Fibroblast of upper back skin (primary cell): ENCODE measurements at places on chromosomes 2 and 18.

DNA sequence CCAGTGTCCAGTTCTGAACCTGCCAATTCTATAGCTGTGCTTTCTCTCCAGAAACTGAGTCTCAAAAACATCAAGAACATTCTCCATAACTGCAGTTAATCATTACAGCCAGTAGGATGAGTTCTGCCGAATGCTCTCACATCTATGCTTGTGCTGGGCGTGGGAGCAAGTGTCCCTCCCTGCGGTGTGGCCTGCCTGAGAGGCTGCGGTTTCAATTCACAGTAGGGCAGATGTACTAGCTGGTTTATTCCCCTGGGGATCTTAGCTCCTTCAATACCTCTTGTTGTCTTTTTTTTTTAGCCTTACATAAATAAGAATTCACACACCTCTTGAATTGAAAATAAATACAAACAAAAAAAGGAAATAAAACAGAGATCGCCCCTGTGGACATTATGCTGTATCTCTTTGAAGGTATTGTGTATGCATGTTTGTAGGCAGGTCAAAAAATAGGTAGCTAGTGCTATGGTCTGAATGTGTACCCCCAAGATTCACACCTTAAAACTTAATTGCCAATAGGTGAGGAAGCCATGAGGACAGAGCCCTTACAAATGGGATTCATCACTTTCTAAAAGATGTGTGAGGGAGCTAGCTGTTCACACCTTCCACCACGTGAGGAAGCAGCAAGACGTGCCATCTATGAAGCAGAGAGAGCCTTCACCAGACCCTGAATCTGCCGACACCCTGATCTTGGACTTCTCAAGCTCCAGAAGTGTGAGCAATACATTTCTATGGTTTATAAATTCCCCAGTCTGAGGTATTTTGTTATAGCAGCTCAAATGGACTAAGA, 74.3 kb downstream of the BCL2L11 start:
- no peak for DNase-seq

GRCh38 chr2:121662656-121663055, 13.4 kb upstream of the CLASP1 start:
- no peak for DNase-seq

- DNase-seq: peak; percentile 88
These were observed 127.7 kb downstream of the RHBDD1 start for GRCh38 chr2:226963528-226963927.

- DNase-seq: peak; percentile 45
These were observed 36.5 kb upstream of the SLC39A10 start for GRCh38 chr2:195620501-195620900.

DNA sequence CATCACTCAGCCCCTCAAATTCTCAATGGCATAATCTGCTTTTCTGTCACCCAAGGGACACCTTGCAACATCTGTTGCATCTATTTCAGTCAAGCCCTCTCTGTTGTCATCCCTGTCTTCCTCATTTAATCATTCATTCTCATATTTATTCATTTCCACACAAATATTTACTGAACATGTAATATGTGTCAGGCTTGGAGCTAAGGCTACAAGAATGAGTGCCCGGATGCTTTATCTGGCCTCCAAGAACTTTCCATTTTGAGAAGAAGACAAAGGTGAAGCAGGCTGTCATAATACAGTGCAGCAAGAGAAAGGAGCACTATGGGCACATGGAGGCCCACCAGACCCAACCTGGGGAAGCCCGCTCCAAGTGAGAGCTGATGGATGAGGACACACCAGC, 15.6 kb downstream of the IL18RAP start:
- DNase-seq: no peak

- DNase-seq: no peak
These were observed 165.9 kb downstream of the UXS1 start for GRCh38 chr2:106028192-106028591.

DNA sequence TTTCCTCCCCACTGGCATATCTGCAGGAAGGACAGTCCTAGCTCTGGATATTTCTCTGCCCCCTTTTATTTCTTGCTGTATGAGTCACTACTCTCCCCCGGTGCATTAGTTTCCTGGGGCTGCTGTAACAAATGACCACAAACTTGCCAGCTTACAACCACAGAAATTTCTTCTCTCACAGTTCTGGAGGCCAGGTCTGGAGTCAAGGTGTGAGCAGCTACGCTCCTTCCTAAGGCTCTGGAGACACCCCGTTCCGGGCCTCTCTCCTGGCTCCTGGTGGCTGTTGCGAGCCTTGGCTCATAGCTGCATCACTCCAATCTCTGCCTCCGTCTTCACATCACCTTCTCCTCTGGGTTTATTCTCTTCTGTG, 34.1 kb downstream of the PTPRM start:
- peak; percentile 86 for DNase-seq

DNA sequence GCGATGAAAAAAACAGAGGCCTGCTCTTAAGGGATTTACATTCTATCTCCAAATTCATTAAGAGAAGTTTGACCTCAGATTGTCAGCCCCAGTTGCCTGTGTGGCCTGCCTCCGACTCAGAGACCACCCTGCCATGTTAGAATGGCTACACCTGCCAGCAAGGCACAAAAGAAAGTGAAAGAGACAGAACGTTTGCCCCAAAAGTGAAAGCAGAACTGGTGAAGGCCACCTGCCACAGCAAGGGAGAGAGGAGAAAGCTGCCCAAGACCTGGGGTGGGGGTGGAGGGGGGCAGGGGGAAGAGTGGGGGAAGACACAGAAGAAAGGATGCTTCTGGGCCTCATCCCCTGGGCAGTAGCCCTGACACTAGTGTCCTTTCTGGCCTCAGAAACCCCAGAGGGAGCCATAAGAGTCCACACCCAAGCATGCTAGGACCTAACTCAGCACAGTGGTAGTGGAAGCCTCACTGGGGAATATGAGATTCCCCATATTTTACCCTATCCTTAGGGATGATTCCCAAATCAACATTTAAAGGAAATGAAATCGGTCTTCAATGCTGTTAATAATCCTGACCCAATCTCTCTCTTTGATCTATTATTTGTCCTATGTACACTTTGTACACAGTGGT, 389.7 kb downstream of the TXNL1 start:
- no peak for DNase-seq

GRCh38 chr2:161745866-161746614, 121.8 kb downstream of the SLC4A10 start:
- no peak for DNase-seq

DNA sequence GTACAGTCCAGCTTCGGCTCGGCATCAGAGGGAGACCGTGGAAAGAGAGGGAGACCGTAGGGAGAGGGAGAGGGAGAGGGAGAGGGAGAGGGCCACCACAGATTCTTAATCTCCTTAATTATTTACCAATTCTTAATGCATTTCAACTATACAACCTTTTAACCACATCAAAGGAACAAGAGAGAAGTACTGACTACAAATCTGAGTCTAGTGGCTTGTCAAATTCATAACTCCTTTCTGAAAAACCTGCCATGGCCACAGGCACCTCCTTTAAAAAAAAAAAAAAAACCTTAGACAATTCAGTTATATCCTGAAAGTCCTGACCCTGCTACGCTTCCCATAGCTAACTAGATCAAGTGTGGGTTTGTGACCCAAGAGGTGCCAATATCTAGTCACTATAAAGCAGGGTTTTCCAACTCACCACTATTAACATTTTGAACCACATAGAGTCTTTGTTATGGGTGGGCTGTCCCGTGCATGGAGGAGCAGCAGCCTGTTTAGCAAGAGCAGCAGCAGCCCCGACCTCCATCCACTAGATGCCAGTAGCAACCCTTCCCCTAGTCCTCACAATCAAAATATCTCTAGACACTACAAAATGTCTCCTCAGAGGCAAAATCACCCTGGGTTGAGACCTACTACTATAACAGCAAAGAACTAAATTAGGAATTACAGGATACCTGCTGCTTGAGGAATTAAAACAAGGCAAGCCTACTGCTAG, 6.8 kb downstream of the ESCO1 start:
- DNase-seq: no peak

GRCh38 chr18:23871410-23871809, 143.1 kb upstream of the TTC39C start:
- DNase-seq: peak; percentile 25

DNA sequence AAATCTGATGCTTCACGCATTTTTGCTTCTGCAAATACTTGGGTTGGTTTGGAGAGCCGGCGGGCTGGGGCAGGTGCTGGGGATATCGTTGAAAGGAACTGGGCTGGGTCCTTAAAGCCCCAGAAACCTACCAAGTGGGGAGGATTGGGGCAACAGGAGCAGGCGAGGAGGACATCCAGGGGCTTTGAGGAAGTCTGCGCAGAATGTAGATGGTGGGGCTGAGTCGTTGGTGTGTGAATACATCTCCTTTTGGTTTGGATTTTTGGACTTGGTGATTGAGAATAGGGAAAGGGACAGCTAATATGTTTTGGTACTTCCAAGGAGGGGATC, 1.1 kb downstream of the DCC start:
- no peak for DNase-seq

- DNase-seq: peak; percentile 95
These were observed 1403.6 kb downstream of the SUCLG1 start for GRCh38 chr2:83055376-83056010.

GRCh38 chr2:129699781-129700573, 279.5 kb upstream of the RAB6C start:
- DNase-seq: no peak

DNA sequence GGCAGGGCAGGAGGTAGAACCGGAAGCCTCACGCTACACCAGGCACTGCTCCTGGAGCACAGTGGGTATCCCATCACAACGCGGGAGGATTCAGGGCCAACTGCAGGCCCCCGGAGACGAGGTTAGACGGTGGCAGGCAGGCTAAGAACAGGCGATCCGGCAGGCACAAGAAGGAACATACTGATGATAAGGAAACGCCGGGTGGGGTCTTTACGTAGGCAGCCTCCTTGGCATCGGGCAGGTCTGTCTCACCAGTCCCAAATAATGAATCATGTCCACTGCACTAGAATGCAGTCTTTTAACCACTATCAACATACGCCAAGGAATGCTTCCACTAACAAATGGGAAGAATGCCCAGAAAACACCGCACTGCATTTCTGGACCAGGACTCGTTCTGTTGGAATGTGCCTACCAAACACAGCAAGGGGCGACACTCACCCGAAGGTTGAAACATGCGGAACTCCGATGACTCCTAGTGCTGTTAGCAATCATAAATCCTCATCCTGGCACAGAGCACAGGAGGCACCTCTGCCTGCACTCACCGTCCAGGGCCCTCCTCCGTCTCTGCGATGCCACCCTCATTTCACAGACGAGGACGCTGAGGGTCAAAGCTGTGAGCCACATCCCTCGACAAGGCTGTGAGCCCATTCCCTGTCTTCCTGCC, 35.2 kb downstream of the ZNF516 start:
- peak; percentile 100 for DNase-seq

- no peak for DNase-seq
These were observed 35.2 kb downstream of the LPIN1 start for GRCh38 chr2:11781602-11782001.

GRCh38 chr2:64289251-64289650, 145.0 kb upstream of the PELI1 start:
- peak; percentile 37 for DNase-seq
